ENCODE measurements at places on chromosomes 3 and 15.

- no peak for DNase-seq
These were observed 134.1 kb downstream of the EFHB start for GRCh38 chr3:19799887-19800286.

DNA sequence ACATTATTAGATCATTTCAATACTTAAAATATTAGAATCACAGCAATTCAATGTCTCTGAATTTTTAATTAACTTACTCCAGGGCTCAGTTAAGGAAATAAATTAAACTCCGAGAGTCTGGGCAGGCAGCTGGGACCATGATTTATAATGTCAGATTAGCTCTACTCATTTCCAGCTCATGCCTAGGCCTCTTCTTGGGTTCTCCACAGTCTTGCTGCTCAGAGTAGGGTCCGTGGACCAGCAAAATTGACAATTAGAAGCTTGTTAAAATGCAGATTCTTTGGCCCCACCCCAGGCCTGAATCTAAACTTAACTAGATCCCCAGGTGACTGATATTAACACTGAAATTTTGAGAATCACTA is 28.2 kb downstream of the ADAMTS9 start:
- no peak for DNase-seq

DNA sequence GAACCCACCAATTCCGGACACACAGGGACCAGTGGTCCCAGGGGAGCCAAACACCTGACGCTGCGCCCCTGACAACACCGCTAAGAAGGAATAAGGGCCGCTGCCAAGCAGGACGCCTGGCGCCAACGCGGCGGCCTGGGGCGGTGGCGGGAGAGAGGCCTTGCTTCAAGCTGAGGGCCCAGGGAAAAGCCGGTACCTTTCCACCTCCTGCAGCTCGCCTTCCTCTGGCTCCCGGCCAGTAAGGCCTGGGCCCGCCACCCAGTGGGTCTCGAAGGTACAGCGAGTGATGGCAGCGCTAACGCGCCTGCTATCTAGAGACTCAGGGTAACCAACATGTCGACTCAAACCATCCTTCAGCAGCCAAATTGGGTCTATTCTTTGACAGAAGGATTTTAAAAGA is 1074.1 kb downstream of the SI start:
- no peak for DNase-seq

GRCh38 chr3:183064475-183064874 is 34.8 kb downstream of the MCCC1 start:
- no peak for DNase-seq

DNA sequence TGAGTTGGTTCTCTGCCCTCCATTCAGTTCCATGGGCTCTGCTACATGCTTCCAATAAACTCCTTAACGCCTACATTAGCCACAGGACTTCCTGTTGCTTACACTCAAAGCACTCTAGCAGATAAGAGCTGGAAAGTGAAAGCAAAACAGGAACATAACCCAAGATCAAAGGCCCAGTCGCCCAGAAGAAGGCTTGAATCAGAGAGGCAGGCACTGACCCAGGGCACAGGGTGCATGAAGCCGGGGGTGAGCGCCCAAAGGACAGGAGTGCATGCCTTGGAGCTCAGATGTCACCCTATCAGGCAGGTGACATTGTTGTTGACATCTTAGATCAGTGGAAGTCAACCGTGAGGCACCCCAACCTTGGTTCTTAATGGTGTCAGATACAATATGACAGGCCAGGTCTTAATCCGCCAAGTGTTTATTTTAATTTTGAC is 235.1 kb downstream of the UACA start:
- DNase-seq = no peak

GRCh38 chr15:47972738-47973137 is 148.1 kb upstream of the SLC24A5 start:
- no peak for DNase-seq

GRCh38 chr3:193711964-193712598 is 119.1 kb downstream of the OPA1 start:
- DNase-seq = no peak

- no peak for DNase-seq
These were observed 1.2 kb downstream of the GNAI2 start for GRCh38 chr3:50237133-50237651.

- DNase-seq = peak; percentile 98
These were observed 2.8 kb upstream of the BCL6 start for GRCh38 chr3:187748050-187748481.
